ENCODE measurements at places on chromosomes 7 and 10.

DNA sequence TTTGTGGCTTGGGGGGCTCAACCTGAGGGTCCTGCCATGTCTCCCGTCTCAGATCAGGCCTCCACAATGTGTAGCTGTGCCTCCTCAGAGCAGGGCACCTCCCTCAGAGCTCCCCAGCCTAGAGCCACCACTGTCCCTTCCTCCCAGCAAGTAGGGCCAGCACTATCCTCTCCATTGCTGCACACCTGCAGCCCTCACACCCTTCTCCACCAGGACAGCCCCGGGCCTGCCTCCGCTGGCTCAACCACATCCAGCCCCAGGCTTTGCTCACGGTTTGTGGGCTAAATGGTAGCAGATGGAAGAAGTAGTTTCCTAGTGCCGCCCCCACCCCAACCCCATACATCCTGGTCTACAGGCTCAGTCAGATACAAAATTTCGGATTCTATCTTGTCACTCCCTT lies 10.1 kb downstream of the NFKB2 start:
- DNase-seq: no peak

GRCh38 chr10:86708783-86709380 lies 40.6 kb downstream of the LDB3 start:
- no peak for DNase-seq

DNA sequence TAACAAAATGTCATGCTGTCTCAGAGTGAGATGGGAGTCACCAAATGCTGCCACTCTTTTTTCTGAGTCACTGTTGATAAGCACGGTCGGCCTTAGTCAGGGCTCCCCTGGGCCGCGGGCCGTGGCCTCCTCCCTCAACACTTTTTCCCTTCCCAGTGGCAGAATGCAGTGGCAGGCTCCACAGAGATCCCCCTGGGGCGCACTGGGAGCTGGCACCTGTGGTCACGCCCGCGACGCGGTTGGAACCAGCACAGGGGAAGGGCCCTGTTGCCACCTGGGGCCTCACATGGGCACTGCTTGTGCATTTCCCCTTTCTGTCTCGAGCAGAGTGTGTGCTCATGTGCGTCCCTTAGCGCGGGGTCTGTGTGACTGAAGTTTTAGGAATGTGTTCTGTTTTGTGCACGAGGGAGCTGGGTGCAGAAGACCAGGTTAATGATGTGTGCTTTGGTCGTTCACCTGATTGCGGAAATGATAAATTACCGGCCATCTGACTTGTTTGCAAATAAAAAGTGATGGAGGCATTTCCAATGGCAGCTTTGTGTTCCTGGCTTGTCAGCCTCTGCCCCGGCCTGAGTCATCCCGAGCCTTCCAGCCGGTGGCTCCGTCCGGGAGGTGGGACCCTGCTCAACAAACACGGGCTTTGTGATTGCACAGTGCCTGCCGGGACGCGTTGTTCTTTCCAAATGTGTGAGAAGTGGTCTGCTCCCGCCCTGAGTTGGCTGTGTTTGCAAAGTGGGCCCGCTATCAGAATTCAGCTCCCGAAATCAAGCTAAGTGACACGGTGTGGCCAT lies 100.7 kb downstream of the NKX6-2 start:
- peak; percentile 23 for DNase-seq

GRCh38 chr7:32762925-32763293 lies 128.7 kb downstream of the KBTBD2 start:
- DNase-seq: no peak

GRCh38 chr7:99141334-99141733 lies 2.6 kb downstream of the SMURF1 start:
- DNase-seq: no peak

DNA sequence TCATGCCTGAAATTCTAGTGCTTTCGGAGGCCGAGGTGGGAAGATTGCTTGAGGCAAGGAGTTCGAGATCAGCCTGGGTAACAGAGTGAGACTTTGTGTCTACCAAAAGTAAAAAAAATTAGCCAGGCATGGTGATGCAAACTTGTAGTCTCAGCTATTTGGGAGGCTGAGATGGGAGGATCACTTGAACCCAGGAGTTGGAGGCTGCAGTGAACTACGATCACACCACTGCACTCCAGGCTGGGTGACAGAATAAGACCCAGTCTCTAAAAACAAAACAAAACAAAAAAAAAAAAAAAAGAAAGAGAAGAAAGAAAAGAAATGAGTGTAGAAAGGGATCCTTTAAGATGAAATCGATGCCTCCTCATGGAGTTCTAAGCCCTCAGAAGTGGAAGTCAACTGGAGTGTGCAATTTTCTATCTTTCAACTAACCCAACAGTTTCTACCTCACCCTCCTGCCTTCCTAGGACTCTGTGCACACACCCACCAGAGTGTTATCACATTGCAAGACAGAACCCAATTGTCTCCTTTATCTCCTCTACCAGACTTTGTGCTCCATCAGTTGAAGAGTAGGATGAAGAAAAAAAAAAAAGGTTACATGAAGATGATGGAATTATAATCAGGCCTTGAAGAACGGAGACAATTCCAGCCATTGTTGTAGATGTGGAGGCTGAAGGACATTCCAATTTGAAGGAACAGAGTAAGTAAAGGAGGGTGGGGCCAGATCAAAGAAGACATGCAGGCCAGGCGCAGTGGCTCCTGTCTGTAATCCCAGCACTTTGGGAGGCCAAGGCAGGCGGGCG lies 26.9 kb downstream of the NYAP1 start:
- DNase-seq: no peak

GRCh38 chr7:24812305-24812945 lies 55.2 kb upstream of the GSDME start:
- peak; percentile 44 for DNase-seq

DNA sequence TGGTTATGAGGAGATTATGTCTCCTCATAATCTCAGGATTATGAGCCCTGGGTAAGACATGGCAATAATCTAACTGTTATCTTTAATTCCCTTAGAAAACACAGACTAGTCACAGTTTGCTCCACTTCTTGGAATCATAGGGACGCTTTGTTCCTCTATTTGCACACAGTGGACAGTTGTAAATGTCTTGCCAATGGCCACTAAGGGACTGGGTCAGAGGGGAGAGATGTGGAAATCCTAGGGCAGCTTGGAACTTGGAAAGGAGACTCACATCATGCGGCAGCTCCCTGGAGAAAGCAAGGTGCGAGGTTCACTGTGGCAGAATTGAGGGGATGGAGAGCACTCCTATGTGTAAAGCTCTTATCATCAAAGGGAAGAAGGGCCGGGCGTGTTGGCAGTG lies 266.1 kb downstream of the PRPF18 start:
- no peak for DNase-seq

DNA sequence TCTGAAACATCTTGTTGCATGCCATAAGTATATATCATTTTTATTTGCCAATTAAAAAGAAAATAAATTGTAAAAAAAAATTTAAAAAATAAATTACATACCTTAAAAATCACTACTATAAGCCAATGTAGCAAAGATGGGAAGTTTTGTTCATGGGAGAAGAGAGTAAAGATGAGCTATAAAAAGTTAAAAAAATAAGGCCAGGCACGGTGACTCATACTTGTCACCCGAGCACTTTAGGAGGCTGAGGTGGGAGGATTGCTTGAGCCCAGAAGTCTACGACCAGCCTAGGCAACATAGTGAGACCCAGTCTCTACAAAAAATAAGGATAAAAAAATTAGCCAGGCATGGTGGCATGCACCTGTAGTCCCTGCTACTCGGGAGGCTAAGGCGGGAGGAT lies 8.4 kb upstream of the STK32C start:
- no peak for DNase-seq

- DNase-seq: no peak
Measured at GRCh38 chr10:8044331-8044907, 10.1 kb upstream of the GATA3 start.

DNA sequence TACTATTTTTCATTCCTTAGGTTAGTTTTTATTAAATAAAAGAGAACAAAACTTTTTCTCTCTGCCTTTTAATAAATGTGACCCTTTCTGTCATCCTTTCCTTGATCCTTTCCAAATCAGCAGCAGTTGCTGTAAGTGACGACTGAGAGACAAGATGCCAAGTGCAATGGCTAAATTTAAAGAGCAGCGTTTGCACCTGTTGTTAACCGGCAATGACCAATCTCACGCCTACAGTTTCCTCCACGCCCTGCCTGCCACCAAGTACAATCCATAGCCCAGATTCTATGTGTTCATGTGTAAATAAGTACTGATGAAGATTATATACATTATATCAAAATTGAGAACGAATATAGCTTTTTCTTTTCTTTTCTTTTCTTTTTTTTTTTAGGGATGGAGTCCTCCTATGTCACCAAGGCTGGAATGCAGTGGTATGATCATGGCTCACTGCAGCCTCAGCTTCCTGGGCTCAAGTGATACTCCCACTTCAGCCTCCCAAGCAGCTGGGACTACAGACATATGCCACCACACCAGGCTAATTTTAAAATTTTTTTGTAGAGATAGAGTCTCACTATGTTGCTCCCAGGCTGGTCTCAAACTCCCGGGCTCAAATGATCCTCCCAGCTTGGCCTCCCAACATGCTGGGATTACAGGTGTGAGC lies 6.5 kb upstream of the MCU start:
- DNase-seq: no peak

DNA sequence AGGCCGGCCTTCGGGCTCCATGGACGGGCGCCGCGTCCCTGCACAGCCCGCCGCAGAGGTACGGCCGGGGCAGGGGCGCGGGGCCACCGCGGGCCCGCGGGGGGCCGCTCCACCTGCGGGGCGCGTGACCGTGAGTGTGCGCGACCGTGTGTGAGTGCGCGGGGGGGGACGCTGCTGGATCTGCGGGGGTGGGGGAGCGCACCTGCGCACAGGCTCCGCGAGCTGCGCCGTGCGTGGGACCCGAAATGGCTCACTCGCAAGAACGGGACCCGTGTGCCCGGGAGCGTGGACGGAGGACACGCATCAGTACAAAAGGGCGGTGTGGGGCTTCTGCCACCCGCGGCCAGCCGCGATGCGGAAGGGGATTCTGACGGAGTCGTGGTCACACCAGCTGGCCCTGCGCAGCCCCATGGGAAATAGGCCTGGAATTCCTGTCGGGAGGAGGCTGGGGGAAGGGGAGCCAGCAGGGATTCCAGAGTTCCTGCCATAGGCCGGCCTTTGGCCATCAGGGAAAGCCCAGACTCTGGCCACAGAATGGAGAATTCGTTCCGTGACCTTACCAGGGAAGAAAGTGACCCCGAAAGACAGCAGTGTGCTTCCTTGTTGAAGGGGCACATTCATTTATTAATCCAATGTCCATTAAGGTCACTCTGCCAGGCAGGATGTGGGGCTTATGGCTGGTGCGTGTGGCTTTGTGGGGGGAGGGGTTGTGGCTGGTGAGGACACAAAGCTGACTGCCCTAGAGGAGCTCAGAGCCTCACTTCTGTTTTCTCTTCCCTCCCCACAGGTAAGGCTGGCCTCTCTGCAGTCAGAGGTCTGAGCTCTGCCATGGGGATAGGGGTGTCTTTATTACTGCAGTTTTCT lies 494 bp downstream of the REPIN1 start:
- peak; percentile 76 for DNase-seq

DNA sequence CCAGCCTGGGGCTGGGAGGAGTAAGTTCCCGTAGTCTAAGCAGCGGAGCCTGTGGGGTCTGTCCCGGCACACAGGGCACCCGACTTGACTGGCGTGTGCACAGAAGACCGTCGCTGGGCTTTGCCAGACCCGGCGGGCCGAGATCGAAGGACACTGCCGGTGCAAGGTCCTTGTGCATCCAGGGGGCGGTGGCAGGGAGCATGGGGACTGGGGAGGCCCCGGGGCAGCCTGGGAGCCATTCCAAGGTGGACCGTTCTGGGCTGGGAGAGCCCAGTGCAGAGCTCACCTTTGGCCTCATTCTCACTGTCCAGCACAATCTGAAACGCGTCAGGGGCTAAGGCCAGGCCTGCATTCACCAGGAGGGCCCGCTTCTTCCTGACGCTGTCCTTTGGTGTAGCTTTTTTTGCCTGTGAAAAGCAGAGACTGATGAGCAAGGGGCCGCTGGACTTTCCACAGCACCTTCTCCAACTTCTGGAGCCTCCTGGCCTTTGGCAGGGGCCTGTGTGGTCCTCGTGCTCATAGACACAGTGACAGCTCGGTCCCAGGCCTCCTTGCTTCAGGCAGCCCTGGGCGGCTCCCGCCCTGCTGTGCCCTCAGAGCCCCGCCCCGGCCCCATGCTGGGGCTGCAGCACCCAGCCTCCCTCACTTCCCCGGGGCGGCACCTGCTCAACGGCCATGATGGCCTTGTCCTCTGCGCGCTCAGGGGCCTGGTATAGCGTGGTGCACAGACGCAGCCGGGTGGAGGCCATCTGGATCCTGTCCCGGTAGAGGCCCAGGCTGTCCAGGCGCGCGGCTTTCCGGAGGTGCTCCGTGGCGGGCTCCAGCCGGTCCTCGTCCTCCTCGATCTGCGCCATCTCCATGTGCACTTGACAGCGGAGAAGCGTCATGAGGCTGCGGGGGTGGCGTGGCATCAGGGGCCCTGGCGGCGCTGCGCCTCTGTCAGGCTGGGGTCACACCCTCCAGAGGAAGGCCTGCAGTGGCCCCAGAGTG lies 20.3 kb downstream of the CFAP46 start:
- no peak for DNase-seq

GRCh38 chr10:124254490-124254889 lies 161.1 kb upstream of the CHST15 start:
- DNase-seq: no peak

DNA sequence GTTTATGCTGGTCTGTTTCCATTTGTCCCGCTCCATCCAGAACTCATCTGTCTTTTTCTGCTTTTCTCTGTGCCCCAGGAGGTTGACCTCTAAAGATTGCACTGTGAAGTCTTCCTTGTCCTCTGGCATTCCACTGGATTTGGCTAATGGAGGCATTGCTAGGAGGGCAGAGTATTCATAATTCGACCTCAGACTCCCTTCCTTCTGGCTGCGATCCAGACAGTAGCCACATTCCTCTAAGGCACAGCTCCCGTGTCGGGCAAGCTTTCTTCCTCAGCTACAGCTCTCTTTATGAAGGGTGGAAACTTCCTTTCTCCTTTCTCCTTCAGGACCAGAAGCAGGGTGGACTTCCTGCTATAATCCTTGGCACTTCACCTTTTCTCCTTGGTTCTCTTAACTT lies 175.9 kb downstream of the BAMBI start:
- DNase-seq: no peak

DNA sequence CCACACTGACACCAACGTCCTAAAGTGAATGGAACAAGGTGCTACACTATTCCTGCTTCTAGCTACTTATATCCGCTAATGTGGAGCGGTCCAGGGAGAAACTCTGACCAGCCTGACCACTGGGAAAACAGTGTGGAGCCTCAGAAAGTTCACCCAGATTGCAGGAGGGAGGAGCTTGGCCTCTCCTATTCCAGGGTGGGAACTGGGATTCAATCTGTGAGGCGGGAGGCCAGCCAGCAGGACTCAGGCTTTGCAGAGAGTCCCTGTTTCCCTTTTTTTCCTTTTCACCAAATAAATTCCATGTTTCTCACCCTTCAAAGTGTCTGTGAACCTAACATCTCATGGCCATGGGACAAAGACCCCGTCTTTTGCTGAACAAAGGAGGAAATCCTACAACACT lies 86.4 kb upstream of the SEMA3C start:
- DNase-seq: no peak

DNA sequence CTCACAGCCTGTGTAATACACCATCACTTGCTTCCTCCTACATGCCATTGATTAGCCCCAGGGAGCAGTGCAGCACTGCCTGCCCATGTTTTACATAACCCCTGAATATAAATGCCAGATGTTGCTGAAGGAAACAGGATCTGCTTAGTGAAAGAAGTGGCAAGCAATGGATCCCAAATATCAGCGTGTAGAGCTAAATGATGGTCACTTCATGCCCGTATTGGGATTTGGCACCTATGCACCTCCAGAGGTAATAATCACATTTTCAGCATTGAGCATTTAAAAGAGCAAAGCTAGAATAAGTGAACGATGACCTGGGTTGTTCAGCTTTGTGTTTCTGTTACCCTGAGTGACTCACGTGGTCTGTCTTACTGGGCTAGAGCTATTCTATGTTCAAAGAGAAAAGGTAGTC lies at the start of gene AKR1C4:
Gene AKR1C4 (plus strand): TSS at position 136 of the 412 bp plus-strand sequence. CDS start 31 bp downstream, at position 167.
- DNase-seq: no peak
